ENCODE measurements at places on chromosomes 5 and 9.

DNA sequence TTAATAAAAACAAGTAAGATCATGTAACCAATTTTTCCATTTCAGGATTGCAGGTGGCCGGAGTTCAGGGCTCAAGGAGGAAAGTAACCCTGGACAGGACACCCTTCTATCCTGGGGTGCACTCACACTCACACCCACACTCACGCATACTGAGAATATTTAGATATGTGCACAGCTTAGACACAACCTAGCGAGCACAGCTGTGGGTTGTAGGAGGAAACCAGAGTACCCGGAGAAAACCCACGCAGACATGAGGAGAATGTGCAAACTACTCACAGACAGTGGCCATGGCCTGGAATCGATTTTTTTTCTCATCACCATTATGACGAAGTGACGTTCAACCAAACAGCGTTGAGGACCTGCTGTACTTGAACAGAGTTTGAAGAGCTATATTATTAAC lies 4.5 kb upstream of the EFNA5 start:
- no peak for DNase-seq
- peaks cover 23% of the 10 kb centered on the region for H3K4me1 ChIP-seq
- H3K27me3 ChIP-seq, result peaks cover 56% of the 10 kb centered on the region
- H3K4me3 ChIP-seq, result no peak overlapping the region
- H3K27ac ChIP-seq, result no peak overlapping the region

- H3K4me1 ChIP-seq, result no peaks in the 10 kb centered on the region
- H3K36me3 ChIP-seq, result no peaks in the 10 kb centered on the region
- no peak for DNase-seq
- H3K27ac ChIP-seq, result no peak overlapping the region
Measured at GRCh38 chr5:100505984-100506670, 29.0 kb upstream of the FAM174A start.

DNA sequence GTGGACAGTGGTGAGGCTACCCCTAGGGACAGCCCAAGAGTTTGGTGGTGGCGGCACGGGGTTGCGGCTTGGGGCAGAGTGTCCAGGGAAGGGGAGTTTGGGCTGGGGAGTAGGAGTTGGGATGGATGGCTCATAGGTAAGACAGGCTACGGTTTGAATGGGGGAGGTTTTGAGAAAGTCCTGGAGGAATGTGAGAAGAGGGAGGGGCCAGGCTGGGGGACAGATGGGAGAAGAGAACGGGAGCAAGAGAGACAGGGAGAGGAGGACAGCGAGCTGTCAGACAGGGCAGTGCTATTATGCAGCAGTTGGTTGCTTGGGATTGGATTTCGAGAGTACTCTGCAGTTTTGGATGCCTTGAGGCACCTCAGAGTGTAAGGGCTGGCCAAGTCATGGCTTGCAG lies 24.5 kb downstream of the PSD2 start:
- H3K4me1 ChIP-seq, result no peaks in the 10 kb centered on the region
- H3K36me3 ChIP-seq, result no peaks in the 10 kb centered on the region
- H3K4me3 ChIP-seq, result no peak overlapping the region
- peaks cover 8% of the 10 kb centered on the region for H3K27me3 ChIP-seq
- no peak for DNase-seq
- no peak overlapping the region for H3K27ac ChIP-seq

DNA sequence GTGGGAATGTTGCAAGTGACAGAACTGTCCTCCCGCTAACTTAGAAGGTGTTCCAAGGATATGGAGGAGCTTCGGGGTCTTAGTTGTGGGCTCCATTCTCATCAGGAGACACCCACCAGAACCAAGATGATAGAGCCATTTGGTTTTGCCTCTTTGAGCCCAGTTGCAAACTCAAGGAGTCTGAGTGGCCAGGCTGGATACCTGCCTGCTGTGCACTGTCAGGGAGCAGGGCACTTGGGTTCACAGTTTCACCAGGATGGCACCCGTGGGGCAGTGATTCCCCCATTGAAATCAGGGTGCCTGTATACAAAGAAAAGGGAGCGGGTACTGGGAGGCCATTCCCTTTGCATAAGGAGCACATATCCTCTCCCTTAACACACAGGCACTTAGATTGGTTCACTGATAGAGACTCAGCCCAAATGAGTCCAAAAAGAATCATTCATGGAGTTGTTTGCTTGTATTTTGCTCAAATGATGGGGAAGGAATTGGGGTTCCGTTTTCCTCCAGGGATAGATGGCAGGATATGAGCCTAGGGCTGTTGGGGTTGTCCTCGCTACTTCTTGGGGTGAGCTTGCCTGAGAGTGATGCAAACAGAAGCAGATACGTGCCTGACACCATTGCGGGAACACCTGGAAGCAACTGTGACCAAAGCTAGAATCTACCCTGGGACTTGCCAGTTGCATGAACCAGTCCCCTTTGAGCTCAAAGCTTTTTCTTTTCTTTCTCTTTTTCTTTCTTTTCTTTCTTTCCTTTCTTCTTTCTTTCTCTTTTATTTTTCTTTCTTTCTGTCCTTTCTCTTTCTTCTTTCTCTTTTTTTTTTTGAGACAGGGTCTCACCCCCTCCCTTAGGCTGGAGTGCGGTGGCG lies 1.3 kb upstream of the PRR7 start:
- H3K4me1 ChIP-seq, result peaks cover 36% of the 10 kb centered on the region
- peak overlapping the region; percentile 81 for H3K4me3 ChIP-seq
- peaks cover 9% of the 10 kb centered on the region for H3K27me3 ChIP-seq
- DNase-seq, result peak; percentile 78

- DNase-seq, result no peak
- H3K27ac ChIP-seq, result no peak overlapping the region
- no peaks in the 10 kb centered on the region for H3K27me3 ChIP-seq
- H3K4me3 ChIP-seq, result no peak overlapping the region
Measured at GRCh38 chr5:154406231-154406630, 39.6 kb upstream of the SAP30L start.

DNA sequence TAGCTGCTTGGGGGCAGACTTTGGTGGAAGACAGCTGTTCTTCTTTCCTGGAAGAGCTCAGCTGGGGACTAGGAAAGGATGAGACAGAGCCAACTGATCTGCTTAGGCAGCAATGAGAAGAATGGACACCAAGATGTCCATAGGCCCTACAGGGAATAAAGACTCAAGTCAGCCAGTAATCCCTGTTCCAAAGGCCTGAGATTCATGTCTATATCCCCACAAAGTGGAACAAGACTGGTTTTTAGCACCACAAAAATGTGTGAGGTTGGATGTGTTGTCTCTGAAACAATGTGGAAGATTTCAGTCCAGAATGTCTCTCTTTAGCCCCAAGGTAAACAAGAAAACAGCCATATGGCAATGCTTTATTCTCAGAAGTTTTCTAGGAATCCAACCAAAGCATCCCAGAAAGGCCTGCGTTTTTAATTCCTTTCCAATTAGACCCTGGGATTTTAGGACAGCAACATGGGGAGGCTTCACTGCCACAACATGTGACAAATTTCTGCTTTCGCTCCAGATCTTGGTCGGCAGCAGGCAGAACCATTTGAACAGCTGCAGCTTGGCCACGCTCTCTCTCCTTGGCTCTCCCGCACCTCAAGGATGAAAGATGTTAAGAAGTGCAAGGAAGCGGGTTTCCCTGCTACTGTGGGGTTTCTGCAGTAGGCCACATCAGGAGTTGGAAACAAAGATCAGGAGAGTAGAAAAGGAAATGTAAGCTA lies 245.1 kb downstream of the FSTL4 start:
- no peaks in the 10 kb centered on the region for H3K36me3 ChIP-seq
- DNase-seq, result no peak
- no peak overlapping the region for H3K4me3 ChIP-seq

- no peaks in the 10 kb centered on the region for H3K27me3 ChIP-seq
- H3K36me3 ChIP-seq, result no peaks in the 10 kb centered on the region
- H3K27ac ChIP-seq, result no peak overlapping the region
- H3K4me1 ChIP-seq, result no peaks in the 10 kb centered on the region
- no peak for DNase-seq
Measured at GRCh38 chr5:25006734-25007133, 362.0 kb upstream of the CDH10 start.

- H3K27me3 ChIP-seq, result no peaks in the 10 kb centered on the region
- no peak overlapping the region for H3K4me3 ChIP-seq
- DNase-seq, result no peak
- no peak overlapping the region for H3K27ac ChIP-seq
Measured at GRCh38 chr5:122291000-122291901, 20.8 kb upstream of the SNCAIP start.

DNA sequence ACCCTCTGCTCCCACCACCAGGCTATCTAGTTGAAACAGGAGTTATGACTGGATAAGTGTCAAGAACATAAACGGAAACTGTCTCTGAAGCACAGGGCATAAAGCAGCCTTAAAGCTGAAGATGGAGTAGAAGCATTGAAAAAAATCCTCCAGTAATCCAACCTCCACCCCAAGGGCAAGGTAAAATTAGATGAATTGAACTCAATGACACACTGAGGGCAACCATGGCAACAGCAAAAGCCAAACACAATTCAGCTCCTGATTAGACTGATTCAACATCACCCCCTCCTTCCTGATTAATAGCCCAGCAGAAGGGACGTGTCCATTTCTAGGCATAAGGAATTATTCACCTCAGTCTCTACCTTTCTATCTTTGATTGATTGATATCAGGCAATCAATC lies 183.2 kb upstream of the MAP3K1 start:
- H3K36me3 ChIP-seq, result peaks cover 6% of the 10 kb centered on the region
- no peak overlapping the region for H3K27ac ChIP-seq
- H3K4me3 ChIP-seq, result no peak overlapping the region
- DNase-seq, result peak; percentile 46

DNA sequence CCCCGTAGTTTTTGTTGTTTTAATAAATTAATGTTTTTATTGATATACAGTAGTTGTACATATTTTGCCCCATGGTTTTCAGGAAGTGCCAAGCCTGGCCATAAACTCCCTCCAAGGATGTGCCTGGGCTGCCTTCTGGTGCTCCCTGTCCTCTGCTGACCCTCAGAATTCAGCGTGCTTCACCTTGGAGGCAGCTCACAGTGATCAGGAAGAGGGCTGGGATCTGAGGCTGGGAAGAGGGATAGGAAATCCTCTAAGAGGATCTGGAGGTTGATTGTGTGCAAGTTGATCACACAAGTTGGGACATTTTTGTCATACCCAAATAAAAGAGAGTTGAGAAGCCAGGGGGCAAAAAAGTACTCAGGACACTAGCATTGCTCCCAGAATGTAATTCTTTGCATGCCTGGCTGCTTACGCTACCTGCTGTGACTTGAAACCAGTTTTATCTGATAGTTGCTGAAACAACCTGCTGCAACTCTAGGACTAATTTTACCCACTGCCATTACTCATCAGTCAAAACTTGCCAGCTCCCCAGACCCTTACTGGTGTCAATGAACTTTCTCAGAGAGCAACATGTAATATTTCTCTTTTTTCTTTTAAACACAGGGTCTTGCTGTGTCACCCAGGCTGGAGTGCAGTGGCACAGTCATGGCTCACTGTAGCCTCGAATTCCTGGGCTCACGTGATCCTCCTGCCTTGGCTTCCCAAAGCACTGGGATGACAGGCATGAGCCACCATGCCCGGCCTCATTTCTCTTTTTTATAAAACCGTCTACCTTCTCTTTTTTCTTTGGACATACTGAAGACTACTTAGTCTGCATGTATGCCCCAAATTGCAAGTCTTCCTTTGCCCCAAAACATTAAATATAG lies 29.0 kb downstream of the PDE6A start:
- H3K36me3 ChIP-seq, result no peaks in the 10 kb centered on the region
- H3K4me1 ChIP-seq, result no peaks in the 10 kb centered on the region
- no peak for DNase-seq
- H3K27ac ChIP-seq, result no peak overlapping the region
- H3K27me3 ChIP-seq, result peaks cover 6% of the 10 kb centered on the region

GRCh38 chr5:125327676-125328075 lies 581.2 kb upstream of the ZNF608 start:
- no peak for DNase-seq
- no peaks in the 10 kb centered on the region for H3K4me1 ChIP-seq
- H3K27me3 ChIP-seq, result no peaks in the 10 kb centered on the region
- no peak overlapping the region for H3K27ac ChIP-seq
- H3K4me3 ChIP-seq, result no peak overlapping the region
- H3K36me3 ChIP-seq, result no peaks in the 10 kb centered on the region

DNA sequence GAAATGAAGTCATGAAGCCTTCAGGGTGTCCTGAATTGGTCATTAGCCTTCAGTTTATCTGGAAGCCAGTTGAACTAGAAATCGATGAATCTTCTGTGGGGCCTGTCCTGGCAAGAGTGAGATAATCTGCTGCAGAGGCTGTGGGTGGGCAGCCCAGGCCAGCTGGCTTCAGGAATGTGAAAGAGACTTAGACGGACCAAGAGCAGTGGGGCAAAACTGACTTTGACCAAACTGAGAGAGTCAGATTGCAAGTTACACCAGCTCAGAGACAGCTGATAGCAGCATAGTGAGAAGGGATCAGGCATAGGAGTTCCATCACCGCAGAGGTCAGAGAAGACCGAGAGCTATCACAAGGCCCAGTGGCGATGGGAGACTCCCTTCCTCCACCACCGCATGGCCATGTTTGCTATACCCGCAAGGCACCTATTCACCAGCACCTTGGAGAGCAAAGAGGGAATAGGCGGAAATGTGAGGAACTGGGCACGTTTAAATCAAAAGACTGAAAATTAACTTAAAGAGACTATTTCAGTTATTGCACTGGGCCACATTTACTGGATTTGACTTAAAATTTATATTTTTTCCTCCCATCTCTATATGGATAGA lies 50.0 kb upstream of the GLIS3 start:
- no peak for DNase-seq
- H3K27me3 ChIP-seq, result no peaks in the 10 kb centered on the region
- H3K27ac ChIP-seq, result no peak overlapping the region
- no peaks in the 10 kb centered on the region for H3K36me3 ChIP-seq

GRCh38 chr9:35227284-35227683 lies 65.5 kb downstream of the UNC13B start:
- H3K4me1 ChIP-seq, result no peaks in the 10 kb centered on the region
- H3K4me3 ChIP-seq, result no peak overlapping the region
- no peaks in the 10 kb centered on the region for H3K36me3 ChIP-seq
- H3K27me3 ChIP-seq, result peaks cover 1% of the 10 kb centered on the region

DNA sequence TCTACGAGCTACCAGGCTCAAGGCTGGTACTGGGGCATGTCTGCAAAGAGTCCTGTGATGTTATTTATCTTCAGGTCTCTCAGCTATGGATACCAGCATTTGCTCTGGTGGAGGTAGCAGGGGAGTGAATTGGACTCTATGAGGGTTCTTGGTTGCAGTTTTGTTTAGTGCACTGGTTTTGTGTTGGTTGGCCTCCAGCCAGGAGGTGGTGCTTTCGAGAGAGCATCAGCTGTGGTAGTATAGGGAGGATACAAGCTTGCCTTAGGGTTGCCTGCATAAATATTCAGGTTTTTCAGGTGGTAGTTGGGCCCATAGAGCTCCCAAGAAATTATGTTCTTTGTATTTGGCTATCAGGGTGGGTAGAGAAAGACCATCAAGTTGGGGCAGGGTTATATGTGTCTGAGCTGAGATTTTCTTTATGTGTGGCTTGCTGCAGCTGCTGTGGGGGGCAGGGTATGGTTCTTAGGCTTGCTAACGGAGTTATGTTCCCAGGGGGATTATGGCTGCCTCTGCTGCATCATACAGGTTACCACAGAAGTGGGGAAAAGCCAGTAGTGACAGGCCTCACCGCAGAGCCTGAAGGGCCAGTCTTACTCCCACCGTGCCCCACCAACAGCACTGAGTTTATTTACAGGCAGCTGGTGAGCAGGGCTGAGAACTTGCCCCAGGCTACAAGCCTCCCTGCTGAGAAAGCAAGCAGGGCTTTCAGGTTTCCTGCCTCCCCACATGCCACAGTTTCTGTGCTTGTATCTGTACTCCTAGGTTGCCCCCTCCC lies 9.7 kb upstream of the RIOK2 start:
- H3K27ac ChIP-seq, result no peak overlapping the region
- H3K4me3 ChIP-seq, result no peak overlapping the region
- no peaks in the 10 kb centered on the region for H3K36me3 ChIP-seq
- no peak for DNase-seq
- H3K4me1 ChIP-seq, result no peaks in the 10 kb centered on the region
